AG08395 (cell line): ENCODE measurements at places on chromosomes 11 and 22.

DNA sequence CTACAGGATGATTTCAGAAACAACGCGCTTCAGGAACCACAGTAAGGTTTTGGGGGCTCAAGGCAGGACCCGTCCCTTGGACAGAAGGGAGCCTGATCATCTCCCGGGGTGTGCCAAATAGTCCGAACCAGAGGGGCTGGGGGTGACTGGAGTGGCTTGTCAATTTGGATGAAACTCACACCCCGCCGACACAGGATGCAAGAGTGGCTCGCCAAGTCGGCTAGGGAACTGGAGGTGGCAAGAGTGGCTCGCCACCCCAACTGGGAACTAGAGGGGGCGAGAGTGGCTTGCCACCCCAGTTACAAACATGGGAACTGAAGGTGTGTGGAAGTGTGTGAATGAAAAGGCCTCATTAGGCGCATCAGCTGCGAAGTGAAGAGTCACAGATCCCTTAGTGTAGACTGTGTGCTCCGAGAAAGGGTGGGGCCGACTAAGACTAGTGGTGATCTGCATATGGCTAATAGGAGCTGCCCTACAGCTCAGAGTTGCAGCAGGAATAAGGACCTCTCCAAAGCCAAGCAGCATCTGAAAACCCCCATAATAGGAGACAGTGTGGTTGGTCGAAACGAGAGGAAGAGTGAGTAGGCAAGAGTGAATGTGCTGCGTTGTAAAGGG lies 26.6 kb upstream of the CPT1A start:
- DNase-seq: no peak

GRCh38 chr11:84260862-84261261 lies 974.7 kb upstream of the CCDC90B start:
- no peak for DNase-seq

DNA sequence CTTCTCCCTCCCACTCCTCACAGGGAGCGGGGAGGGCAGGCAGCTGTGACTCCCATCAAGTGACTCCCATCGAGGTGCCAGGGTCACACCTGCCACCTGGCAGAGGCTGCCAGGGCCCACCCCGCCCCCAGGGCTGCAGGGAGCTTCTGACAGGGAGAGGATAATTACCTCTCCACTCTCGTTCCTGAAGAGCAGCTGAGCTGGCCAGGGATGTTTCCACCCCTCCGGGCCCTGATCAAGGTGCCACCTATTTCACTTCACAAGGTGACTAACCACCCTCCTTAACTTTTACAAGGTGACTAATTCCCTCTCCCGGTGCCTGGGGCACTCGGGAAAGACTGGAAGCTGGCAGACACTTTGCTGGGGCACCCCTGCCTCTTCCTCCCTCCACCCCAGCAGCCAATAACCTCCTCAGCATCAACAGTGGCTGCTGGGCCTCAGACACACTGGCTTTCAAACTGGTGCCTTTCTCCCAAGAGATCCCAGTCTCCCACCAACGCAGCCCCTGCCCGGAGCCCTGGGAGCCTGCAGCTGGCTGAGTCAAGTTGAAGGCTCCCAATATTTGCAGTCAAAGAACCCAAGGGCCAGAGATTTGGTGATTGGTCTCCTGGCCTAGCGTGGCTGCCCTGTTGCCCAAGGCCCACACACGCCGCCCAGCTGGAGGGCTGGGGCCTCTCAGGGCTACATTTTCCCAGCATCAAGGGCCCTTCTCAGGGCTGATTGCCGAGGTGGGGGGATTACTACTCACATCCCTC lies 22.0 kb upstream of the MYRF start:
- no peak for DNase-seq

DNA sequence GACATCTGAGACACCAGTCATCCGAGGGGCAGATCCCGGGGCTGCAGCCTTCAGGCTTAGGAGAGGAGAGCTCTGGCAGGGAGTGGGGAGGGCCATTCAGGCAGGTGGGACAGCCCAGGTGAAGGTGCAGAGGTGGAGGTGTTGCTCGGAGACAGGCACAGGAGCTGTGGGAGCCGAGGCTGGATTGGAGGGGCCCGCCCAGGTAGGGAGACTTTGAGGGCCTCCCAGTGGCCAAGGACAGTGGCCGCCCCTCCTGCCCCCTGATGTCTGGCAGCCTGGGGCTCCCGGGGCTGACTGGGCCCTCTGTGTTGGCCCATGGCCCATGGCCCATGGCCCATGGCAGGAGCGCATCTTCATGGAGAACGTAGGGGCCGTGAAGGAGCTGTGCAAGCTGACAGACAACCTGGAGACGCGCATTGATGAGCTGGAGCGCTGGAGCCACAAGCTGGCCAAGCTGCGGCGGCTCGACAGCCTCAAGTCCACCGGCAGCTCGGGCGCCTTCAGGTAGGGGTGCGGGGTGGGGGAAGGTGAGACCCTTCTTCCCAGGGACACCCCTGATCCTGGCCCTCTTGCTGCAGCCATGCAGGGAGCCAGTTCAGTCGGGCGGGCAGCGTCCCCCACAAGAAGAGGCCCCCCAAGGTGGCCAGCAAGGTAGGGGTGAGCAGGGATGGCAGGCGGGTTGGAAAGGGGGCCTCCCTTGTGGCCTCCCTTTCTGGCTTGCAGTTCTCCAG lies 13.3 kb downstream of the TMEM258 start:
- no peak for DNase-seq

GRCh38 chr11:59102259-59102765 lies 4.7 kb upstream of the FAM111B start:
- peak; percentile 46 for DNase-seq

GRCh38 chr11:76318744-76319384 lies 62.1 kb downstream of the THAP12 start:
- DNase-seq: peak; percentile 81

GRCh38 chr11:134382830-134383229 lies 29.2 kb downstream of the B3GAT1 start:
- DNase-seq: no peak

DNA sequence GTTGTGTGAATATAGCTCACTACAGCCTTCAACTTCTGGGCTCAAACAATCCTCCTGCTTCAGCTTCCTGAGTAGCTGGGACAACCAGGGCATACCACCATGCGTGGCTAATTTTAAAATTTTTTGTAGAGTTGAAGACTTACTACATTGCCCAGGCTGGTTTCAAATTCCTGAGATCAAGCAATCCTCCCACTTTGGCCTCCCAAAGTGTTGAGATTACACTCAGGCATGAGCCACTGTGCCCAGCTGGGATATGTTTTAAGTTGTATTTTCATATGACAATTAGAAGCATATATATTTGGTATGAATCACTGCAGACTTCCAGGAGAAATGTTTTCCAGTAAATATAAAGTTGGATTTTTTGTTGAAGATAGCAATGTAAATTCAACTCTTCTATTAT lies 15.4 kb downstream of the DDX10 start:
- DNase-seq: no peak

DNA sequence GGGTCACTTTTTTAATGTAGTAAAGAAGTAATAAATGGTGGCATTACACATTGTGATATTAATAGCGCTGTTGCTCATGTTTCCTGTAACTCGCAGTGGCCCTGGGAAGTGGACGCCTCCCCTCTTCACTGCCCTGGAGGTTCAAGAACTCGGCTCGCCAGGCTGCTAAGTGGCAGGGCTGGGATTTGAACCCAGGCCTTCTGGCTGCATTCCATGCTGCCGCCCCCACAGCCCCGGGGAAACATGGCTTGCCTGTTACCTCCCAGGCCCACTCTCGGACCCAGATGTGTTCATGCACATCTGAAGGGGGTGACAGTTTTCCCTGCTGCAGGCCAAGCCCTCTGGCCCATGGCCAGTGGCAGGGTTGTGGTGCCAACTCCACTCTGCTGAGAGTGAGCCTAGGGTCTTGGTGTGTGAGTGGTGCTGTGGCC lies 25.0 kb upstream of the MGAT3 start:
- DNase-seq: no peak

- DNase-seq: no peak
These were observed 37.5 kb downstream of the IRAG1 start for GRCh38 chr11:10655943-10656576.

DNA sequence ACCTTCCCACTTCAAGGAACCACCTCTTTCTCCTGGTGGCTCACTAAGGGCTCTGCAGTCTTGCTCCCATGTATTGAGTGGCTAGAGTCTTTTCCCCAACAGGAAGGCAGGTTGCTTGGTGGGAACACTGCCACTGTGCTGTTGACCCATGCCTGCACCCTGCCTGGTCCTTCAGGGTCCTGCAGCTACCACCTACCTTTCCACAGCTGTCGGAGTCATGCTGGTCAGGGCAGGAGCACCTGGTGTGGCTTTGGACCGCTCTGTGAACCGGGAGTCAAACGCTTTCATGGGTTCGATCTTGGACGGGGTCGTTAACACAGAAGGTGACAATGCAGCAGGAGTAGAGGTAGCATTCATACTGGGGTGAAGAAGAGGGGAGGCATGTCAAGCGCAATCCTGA lies 56.1 kb downstream of the HIRA start:
- no peak for DNase-seq

DNA sequence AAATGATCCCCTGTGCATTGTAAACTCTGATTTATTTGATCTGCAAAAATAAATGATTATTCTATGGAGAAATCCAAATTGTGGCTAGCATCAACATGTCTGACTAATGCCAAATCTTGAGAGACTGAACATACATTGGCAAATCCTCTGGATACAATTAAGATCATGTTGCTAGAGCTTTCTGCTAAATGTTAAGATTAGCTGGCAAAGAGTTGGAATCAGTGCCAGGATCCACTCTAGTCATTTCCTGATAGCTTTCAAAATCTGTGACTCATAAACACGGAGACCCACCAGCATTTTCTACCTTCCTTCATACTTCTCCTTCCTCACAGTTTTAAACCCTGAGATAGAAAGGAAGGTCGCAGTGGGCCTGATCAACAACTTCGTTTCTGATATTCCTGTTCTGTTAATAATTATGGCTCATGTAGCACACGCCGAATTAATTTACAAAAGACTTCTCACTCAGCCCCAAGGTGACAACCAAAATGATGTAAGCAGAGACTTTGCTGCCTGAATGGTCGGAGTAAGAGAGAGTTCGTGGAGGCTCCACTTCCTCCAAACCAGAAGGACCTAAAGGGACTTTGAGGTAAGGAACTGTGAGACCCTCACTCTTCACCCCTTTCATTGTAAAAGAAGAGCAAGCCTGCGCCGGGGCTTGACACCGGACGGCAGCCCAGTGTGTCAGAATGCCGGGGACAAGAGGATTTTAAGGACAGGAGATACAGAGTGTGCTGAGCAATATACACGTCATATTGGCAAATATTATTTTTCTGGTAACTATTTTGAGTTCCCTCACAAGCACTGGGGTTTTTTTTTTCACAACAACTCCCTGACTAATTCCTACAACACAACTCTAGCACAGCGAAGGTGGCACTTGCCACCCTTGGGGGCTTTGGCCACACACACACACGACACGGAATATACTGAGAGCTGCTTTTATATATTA lies 42.0 kb downstream of the SERPINH1 start:
- peak; percentile 87 for DNase-seq

GRCh38 chr22:37561212-37562048 lies 1.1 kb downstream of the CDC42EP1 start:
- DNase-seq: peak; percentile 91

DNA sequence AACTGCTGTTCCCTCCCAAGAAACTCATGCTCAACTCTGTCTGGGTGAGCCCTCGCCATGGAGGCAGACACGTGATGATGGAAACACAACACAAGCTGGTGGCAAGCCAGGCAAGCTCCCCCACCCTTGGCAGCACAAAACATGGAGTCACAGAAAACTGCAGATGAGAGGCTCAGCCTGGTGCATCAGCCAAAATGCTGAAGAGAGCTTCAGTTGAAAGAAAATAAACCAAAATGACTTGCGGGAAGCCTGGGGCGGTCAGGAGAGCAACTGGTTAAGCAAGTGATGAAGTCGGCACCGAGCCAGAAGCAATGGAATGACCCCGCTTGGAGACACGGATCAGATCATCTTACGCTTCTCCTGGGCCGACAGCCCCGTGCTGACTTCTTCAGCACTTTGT lies 68.3 kb downstream of the C11orf58 start:
- no peak for DNase-seq

DNA sequence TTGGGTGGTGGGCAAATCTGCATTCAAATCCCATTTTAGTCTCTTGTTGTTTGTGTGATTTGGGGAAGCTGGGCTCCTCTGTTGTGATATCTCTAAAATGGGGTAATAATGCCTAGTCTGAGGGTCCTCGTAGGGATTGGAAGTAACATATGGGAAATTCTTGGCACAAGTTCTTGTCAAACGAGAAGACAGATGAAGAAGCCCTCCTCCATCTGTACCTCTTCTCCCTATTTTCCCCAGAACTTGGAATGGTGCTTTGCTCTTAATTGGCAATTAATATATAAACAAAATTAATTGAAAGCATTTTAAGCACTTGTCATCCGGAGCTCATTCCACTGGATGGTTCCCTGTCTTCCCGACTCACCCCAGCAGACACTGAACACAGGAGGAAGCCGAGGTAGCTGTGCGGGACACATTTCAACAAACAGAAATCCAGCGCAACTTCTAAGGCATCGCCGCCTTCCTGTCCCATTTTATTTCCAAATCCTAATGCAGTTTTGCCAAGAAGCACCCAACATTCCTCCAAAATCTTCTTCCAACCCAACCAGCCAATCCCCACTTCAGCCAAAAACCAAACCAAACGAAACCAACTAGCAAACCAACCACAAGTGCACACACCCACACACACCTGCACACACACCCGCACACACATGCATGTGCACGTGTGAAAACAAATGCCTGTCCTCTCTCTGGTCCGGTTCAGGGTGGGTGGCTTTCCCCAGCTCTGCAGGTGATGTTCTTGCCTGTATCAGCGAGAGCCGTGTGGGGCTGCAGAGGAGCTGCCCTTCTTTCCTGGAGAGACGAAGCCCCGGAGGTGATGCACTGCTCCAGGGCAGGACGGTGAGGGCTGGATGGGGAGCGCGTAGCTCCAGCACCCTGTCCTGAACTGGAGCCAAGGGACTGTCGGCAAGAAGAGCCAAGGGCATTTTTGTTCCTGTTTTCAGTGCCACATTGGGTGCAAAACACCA lies 100.8 kb upstream of the B3GAT1 start:
- DNase-seq: no peak

DNA sequence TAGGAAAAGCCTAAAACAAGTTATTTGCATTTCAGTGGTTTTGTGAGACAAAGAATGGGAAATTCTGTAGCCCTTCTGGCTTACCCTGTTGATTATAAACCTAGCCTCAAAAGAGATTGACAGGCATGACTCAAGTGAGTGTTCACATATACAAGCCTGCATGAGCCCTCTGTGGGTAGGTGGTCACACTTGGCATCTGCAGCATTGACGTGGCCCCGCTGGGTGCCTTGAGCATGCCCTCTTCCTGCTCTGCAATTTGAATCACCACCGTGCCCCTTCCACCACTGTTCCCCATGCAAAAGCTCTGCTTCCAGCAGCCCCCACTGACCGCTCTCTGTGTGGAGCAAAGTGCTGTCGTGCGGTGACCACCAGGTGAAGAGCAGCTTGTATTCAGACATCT lies 21.0 kb upstream of the ADSL start:
- DNase-seq: no peak

GRCh38 chr11:134533511-134533910 lies 121.5 kb upstream of the B3GAT1 start:
- no peak for DNase-seq

- DNase-seq: no peak
These were observed 47.1 kb upstream of the EED start for GRCh38 chr11:86197448-86197847.

- no peak for DNase-seq
These were observed 81.3 kb downstream of the SYT9 start for GRCh38 chr11:7332962-7333361.
